Effector memory CD4-positive, alpha-beta T cell (primary cell): ENCODE measurements at places on chromosomes 1 and 21.

GRCh38 chr1:29431138-29431537 is 194.8 kb downstream of the PTPRU start:
- DNase-seq = no peak

- no peak for DNase-seq
These were observed 134.9 kb downstream of the RUNX1 start for GRCh38 chr21:34914239-34914638.

- no peak for DNase-seq
These were observed 156.8 kb upstream of the TNR start for GRCh38 chr1:175900171-175900570.

GRCh38 chr1:221276896-221277409 is 397.7 kb downstream of the HLX start:
- DNase-seq = no peak

- no peak for DNase-seq
These were observed 1.3 kb downstream of the TOR1AIP2 start for GRCh38 chr1:179876300-179876715.

GRCh38 chr1:81377406-81377805 is 423.3 kb upstream of the ADGRL2 start:
- no peak for DNase-seq

GRCh38 chr1:241048622-241049021 is 308.4 kb downstream of the RGS7 start:
- DNase-seq = no peak

- DNase-seq = no peak
These were observed 15.0 kb upstream of the IKBKE start for GRCh38 chr1:206455289-206455665.

- DNase-seq = no peak
These were observed 34.2 kb downstream of the NEK2 start for GRCh38 chr1:211641044-211641800.

DNA sequence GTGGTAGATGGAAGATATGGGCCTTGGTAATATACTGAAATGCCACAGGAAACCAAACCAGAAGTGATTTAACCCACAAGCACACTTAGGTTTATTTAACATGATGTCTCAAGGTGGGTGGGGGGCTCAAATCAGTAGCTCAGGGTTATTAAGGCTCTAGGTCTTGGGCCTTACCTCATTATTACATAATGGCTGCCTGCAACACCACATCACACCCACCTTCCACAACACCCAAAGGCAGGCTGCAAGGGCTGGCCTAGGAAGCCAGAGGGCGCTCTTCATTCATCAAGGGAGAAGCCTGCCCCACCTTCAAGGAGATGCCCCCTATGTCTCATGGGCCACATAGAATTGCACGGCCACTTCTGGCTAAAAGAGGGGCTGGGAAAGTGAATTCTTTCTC is 6.0 kb downstream of the TFF1 start:
- DNase-seq = no peak

- DNase-seq = no peak
These were observed 445.3 kb upstream of the LRRC7 start for GRCh38 chr1:69122373-69122772.

DNA sequence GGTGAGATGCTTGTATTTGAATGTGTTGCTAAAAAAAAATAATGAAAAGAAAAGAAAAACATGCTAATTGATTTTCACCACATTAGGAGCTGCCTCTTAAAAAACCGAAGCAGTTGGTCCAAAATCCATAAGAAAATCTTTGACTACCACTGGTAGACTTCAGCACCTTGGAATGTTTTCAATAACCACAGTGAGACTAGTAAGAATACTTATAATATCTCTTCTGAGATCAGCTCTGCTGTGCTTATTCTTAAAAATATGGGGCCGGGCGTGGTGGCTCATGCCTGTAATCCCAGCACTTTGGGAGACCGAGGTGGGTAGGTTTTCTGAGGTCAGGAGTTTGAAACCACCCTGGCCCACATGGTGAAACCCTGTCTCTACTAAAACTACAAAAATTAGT is 15.1 kb downstream of the NFYC start:
- no peak for DNase-seq

- DNase-seq = no peak
These were observed 23.8 kb upstream of the COL18A1 start for GRCh38 chr21:45381036-45381787.

GRCh38 chr1:121483961-121484424 is 299.2 kb downstream of the SRGAP2C start:
- no peak for DNase-seq
